ENCODE measurements at places on chromosomes 6 and 20.
A peak's percentile ranks its signal among the peaks of the same experiment; 100 is the strongest.

DNA sequence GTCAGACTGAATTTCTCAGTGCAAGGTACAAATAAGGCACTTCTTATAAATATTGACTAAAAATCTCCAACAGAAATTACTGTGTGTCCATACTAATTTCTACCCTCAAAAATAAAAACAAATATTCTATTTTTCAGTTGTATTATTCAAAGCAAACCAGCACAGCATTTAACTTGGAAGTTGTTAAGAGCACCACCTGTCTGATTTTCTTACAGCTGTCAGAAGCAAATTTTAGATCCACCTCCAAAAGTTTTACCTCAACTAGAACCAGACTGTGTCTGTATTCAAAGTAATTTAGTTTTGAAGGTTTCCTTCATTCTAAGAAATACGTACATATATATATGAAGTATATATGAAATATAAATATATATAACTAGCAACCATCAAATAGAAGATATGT lies 1.2 kb downstream of the TRDN start:
- DNase-seq = no peak

DNA sequence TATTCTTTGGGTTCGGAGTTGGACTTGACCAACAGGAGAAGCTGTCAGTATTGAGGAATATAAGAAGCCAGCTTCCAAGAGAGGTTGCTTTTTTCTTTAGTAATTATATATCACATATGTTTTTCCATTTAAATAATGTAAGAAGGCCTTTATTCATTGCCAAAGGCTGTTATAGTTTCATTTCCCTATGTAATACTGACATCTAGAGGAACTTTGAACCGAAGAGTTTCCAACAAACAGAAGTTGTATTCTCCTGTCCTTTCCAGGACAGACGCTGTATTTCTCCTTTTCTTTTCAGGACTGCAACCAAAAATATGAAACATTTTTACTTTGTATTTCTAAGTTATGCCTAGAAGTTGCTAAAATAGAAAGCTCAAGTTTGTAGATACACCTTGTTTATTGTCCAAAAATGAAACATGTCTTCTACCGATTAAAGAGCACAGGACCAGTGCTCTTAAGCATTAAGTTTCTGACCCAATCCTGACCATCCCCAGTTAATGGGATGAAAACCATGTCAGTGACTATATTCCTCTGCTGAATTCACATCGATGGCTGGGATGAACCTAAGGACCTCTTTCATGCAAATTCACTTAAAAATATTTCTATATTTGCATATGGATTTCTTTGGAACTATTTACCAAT lies 55.1 kb downstream of the MYLK4 start:
- DNase-seq = peak; percentile 7

DNA sequence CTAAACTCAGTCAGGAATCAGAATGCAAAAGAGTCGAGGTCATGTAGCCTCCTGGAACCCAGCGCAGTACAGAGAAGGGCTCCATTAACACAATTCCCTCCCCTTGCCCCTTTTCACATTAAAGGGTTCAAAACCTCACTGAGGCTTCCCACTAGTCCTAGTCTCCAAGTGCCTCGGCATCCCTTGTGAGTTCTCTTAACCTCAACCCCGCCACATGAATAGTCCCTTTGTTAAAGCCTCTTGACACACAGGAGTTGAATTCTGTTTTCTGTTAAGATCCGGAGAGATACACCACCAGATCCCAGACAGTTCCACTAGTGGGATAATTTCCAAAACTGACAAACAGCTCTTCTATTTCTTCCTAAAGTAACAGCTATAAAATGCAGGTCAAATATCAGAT lies 17.8 kb downstream of the PTPRT start:
- DNase-seq = no peak

- DNase-seq = no peak
These were observed 176.6 kb downstream of the ZDHHC14 start for GRCh38 chr6:157557559-157557958.

DNA sequence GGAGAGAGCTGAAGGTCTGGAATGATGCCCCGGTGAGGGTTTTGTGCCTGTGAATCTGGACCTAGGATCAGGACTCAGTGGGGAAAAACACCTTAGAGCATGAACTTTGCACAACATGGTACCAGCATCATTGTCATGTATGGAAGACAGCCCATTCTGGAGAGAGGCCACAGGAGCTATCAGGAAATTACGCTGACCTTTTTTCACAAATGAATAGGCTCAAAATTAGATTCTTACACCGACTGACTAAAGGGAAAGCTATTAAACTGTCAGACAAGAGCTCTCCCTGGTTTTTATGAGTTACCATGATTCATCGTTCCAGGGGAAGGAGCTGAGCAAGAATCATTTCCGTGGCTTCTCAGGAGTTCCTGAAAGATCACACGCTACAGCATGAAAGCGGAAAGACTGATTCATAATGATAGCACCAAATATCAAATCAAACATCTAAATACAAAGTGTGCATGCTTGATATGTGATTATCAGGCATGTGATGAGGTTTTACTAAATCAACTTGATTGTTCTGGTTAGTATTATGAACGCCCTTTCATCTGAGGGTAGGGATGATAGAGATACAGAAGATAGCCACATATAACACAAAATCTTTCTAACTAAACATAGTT lies 224.9 kb upstream of the SMLR1 start:
- peak; percentile 93 for DNase-seq

GRCh38 chr20:23178806-23179205 lies 92.7 kb upstream of the CD93 start:
- DNase-seq = no peak

- peak; percentile 86 for DNase-seq
These were observed 47.7 kb downstream of the BANF2 start for GRCh38 chr20:17747431-17747846.

GRCh38 chr20:50722424-50723155 lies 8.8 kb upstream of the PARD6B start:
- DNase-seq = no peak

GRCh38 chr6:47670851-47671250 lies 27.5 kb upstream of the ADGRF4 start:
- no peak for DNase-seq

- no peak for DNase-seq
These were observed 19.7 kb downstream of the VAPB start for GRCh38 chr20:58408603-58409246.

All from AG10803 (cell line).